ENCODE measurements at places on chromosomes 11 and 22.

DNA sequence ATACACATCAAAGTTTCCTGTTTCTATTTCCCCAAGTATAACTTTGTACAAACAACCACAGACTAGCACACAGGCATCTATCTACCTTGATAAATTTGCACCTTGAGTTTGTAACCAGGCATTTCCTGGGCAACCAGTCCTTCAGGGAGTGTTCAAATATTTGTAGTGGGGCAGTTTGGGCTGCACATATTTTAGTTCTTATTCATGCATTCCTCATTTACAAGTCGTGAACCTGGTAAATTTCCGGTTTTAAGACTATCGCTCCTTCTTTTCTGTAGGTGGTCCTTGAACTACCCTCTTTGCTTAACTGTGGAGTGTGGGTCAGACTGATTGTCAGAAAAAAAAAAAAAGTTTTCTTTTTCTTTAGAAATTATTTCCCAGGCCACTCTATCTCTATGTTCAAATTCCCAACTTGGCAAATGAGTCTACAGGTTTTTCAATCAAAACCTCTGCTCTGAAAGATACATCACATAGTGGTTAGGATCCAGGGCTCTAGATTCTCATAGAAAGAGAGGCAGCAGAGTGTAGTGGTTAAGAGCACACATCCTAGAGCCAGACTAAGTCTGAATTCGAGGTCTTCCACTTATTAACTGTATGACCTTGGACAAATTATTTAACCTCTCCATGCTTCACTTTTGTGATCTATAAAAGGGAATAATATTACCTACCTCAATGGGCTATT lies 201.5 kb downstream of the SOX6 start:
- DNase-seq, result no peak

GRCh38 chr11:12917822-12918221 lies 91.3 kb upstream of the RASSF10 start:
- DNase-seq, result no peak

GRCh38 chr11:120134106-120134930 lies 3.6 kb downstream of the TRIM29 start:
- DNase-seq, result no peak

DNA sequence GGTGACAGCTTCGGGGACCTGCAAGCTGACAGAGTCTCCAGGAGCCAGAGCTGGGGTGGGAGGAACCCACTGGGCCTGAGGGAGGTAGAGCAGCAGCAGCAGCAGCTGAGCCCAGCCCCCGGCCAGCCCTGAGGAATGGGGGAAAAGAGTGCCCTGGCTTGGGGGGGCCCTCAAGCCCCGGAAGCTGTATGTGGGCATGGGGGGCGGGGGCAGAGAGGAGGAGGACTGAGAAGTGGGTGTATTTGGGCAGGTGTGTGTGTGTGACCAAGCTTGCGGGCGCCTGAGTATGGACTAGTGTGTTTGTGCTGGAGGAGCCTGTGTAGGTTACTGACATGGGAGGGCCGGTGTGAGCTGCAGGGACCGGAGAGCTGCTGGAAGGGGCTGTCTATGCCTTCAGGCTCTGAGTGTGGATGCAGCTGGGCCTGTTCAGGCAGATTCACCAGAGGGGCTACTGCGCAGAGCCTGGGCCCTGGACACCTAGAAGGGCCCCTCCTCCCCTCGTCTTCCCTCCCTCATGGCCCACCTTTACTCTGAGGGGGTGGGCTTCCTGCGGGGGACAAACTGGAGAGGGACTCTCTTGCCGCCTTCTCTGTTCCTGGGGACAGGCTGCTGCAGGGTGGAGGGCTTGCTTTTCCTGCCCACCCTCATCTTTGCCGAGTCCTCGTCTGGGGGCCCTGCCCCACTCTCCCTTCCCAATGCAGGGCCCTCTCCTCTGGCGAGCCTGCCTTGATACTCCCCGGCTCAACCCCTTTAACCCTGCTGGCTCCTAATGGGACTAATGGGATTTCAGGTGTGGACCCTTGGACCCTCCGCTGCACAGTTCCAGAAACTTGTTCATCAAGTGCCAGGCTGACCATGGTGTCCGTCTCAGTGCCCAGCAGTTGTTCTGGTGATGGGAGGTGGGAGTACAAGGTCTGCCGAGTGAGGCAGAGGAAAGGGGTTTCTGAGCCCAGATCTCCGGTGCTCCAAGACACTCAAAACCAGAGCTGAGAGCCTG lies 28.2 kb downstream of the ST3GAL4 start:
- no peak for DNase-seq

- DNase-seq, result no peak
Observed at GRCh38 chr11:21321072-21321471, 651.7 kb downstream of the NELL1 start.

DNA sequence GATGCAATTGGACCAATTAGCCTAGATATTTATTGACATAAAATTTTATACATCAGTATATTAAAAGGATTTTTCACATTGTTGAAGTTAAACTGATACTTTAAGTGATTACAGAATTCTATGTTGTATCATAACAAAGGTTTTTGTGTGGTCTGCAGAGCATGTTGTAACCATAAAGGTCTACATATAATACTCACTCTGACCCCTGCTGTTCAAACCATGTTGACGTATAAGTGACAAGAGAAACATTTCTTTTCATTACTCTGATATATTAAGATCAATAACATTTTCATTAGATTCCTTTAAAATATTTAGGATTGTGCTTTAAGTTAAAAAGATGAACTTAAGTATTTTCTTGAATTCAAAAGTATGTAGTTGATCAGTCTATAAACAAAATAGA lies 63.9 kb downstream of the GAS2 start:
- no peak for DNase-seq

DNA sequence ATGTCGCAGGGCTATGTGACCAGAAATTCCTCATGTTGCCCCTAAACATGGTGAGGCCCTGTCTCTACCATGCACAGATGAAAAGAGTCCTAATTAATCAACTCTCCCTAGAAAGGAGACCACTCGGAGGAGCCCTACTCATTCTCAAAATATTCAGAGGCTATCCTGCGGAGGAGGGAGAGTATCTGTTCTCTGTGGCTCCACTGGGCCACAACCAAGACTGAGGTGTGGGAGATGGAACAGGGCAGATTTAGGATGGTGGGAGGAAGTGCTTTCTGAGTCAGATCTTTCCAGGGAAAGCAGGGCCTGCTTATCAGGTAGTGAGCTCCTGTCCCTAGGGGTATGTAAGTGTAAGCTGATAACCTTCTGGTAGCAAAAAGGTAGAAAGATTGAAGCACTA lies 37.0 kb upstream of the PRDM11 start:
- DNase-seq, result no peak

DNA sequence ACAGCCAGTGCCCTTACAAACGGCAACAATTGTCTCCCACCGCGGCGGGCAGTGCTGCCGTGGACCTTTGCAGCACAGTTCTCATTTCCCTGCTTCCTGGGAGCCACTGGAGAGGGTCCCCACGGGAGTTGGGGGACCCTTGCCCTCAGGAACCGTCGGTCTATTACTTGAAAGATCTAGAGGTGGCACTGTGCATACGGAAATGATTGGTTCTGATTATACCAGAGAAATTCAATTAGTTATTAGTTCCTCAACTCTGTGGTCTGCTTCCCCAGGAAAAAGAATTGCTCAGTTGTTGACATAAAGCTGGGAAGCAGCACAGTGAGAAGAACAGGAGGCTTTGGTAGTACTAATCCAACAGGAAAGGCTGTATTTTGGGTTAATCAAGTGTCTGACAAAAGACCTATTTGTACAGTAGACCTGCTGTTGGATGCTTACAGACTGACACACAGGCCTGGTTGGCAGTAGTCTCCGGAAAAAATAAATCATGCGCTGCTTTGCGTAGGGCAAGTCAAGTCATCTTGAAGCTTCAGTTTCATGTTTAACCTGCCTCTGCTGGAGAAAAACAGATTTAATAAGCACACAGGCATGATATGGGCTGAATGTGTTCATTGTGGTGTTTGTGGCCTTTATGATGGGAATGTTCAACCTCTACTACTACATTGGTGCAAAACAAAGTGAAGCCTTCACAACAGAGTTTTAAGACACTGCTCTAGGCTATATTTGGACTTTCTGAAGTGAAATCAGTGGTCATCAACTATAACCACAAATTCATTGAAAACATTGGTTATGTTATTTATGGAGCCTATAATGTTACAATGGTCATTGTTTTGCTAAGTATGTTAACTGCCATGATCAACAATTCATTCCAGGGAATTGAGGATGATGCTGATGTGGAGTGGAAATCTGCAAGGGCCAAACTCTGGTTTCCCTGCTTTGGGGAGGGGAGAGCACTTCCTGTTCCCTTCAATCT lies 54.6 kb upstream of the SC5D start:
- DNase-seq, result no peak

- no peak for DNase-seq
Observed at GRCh38 chr11:2752923-2753322, 53.1 kb upstream of the KCNQ1OT1 start.

GRCh38 chr11:129578006-129578405 lies 202.4 kb downstream of the BARX2 start:
- no peak for DNase-seq

DNA sequence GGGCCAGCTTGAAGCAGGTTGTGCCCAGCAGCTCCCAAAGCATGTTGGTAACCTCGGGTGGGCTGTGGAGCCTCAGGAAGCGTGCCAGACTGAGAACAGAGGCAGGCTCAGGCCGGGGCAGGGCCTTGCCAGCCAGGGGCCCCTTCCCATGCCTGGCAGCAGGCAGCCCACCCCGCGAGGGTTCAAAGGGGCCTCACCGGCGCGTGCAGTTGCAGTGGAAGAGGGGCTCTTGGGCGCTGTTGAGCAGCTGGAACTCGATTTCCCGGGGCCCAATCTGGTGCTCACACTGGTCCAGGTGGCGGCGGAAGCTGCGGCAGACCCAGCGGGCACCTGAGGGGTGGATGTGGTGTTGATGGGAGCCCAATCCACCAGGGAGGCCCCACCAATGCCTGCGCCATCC lies 3.6 kb downstream of the PLA2G3 start:
- DNase-seq, result no peak

GRCh38 chr22:42788021-42788420 lies 67.4 kb upstream of the A4GALT start:
- no peak for DNase-seq
